Glutamatergic neuron (in vitro differentiated cells): ENCODE measurements at places on chromosomes 5 and 9.

DNA sequence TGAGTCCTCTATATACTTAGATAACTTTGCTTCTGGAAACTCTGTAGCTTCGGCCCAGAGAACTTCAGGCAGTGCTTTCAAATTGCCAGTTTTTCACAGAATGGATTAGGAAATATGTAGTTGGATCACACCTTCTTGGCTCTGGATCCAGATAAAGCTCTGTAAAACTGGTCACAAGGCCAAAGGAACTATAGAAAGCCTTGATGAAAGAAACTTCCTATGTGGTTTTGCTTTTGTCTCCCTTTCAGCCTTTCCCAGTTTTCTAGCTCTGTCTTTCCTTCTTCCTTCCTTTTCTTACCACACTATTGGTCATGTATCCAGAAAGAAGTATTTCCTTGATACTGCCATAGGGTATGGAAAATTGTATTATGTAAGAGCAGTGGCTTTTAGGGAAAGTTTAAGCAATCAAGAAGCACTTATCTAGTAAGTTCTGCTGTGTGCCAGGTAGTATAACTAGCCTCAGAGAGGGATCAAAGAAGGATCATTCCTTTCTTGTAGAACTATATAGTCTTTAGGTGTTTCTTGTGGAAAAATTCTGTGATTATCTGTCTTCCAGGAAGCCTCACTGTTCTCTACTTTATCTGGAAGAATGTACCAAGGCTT is 6.3 kb downstream of the GPR21 start:
- peaks cover 8% of the 10 kb centered on the region for H3K36me3 ChIP-seq
- H3K27me3 ChIP-seq: peaks cover 3% of the 10 kb centered on the region
- no peak overlapping the region for H3K27ac ChIP-seq
- peaks cover 34% of the 10 kb centered on the region for H3K4me1 ChIP-seq
- H3K4me3 ChIP-seq: no peak overlapping the region
- DNase-seq: no peak

DNA sequence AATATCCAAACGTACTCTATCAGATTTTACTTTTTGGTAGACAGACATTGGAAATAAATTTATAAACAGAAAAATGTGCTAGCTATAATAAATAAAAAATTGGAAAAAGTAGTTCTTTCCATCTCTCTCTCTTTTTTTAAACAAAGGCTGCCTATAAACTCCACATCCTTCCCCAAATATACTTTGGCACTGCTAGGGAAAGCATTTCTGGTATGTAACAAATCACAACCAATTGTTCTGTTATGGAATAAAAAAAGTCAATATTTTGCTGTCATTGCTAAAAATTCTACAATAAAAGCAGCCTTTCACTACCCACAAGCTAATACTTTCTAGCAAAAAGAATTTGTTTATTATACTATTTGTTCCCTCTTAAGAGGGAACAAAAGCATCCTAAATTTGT is 169.2 kb upstream of the TARS1 start:
- H3K4me1 ChIP-seq: no peaks in the 10 kb centered on the region
- H3K27me3 ChIP-seq: peaks cover 2% of the 10 kb centered on the region
- H3K4me3 ChIP-seq: no peak overlapping the region

- H3K36me3 ChIP-seq: no peaks in the 10 kb centered on the region
- no peak for DNase-seq
- H3K4me3 ChIP-seq: no peak overlapping the region
- peaks cover 33% of the 10 kb centered on the region for H3K4me1 ChIP-seq
- H3K27me3 ChIP-seq: peaks cover 5% of the 10 kb centered on the region
Measured at GRCh38 chr5:77987988-77988387, 211.8 kb upstream of the TBCA start.

- no peaks in the 10 kb centered on the region for H3K4me1 ChIP-seq
- no peak overlapping the region for H3K4me3 ChIP-seq
- H3K36me3 ChIP-seq: no peaks in the 10 kb centered on the region
- no peak overlapping the region for H3K27ac ChIP-seq
- peaks cover 1% of the 10 kb centered on the region for H3K27me3 ChIP-seq
- DNase-seq: no peak
Measured at GRCh38 chr9:79798450-79798849, 226.7 kb downstream of the TLE4 start.

DNA sequence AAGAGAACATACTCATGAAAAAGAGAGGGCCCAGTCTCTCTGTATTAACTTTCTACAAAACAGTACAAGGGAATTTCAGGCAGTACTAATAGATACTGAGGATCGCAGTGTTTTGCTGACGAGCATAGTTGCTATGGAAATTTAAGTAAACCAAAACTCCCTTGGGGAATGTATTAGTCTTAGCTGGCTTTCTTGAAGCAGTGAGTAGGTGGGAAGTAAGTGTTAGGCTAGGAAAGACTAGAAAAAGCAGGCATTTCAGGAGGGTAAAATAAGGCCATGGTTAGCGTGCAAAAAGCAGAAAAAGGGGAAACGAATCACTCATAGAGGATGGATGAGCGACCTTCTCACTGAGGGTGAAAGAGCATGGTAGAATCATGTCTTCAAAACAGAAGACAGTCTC is 84.3 kb upstream of the ACTBL2 start:
- peaks cover 4% of the 10 kb centered on the region for H3K27me3 ChIP-seq
- H3K36me3 ChIP-seq: no peaks in the 10 kb centered on the region
- H3K4me3 ChIP-seq: no peak overlapping the region
- H3K27ac ChIP-seq: no peak overlapping the region
- no peak for DNase-seq

DNA sequence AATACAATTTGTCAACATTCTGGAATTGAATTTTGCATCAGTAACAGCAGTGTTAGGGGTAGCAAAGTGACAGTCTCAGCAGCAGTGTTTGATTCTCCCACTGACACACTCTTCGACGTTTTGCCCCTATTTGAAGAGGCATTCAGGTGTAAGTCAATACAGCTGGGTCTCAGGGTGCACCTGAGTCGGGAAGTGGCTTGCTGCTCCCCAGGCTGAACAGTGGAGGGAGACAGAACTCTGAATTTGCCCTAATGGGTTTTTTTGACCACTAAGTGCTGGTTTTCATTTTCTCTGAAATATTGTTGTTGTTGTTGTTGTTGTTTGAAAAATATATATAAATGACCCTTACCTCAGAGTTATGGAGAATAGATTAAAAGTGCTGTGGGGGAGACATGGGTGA is 223.2 kb downstream of the TLR4 start:
- no peaks in the 10 kb centered on the region for H3K27me3 ChIP-seq
- H3K4me3 ChIP-seq: no peak overlapping the region
- no peak overlapping the region for H3K27ac ChIP-seq
- H3K4me1 ChIP-seq: no peaks in the 10 kb centered on the region

DNA sequence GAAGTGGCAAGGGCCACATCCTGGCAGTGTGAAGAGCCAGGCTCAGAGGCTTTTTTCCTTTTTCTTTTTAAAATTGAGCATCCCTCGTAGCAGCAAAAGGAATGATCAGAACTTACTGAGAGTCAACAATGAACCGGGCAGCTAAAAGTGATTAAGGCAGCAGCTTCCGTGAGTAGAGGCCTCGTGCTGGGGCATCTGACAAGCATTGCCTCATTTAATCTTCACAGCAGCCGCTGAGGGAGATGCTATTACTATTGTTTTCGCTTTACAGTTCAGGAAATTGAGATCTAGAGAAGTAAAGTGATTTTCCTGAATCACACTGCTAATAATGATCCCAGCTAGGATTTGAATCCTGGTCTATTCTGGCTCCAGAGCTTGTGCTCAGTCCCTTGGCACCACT is 30.7 kb upstream of the PTGS1 start:
- DNase-seq: no peak
- H3K27ac ChIP-seq: no peak overlapping the region
- H3K4me1 ChIP-seq: peaks cover 4% of the 10 kb centered on the region
- H3K27me3 ChIP-seq: peaks cover 2% of the 10 kb centered on the region

DNA sequence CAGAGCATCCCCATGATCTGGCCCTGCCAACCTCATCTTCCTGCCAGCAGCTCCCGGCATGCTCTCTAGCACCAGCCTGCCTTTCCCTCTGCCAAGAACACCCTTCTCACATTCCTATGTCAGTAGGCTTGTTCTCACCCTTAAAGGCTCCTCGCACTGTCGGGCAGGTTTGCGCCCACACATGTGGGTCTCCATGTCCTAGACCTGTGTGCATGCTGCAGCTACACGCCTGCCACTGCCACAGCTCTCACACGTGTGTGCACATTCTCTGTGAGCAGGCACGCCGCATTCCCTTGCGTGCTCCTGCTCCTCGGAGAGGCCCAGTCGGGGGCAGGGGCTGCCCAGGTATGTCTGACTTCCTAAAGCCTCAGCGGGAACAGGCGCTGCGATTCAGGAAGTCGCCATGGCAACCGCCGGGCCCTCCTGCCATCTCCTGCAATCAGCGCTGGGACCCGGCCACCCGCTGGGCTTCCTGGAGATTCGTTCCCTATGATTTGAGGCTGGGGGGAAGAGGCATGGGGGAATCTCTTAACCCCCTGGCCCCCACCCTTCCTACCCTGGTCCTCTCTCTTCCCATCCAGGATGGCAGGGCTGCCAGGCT is 28.1 kb downstream of the NDUFA8 start:
- no peaks in the 10 kb centered on the region for H3K4me1 ChIP-seq
- no peak overlapping the region for H3K27ac ChIP-seq
- H3K4me3 ChIP-seq: no peak overlapping the region
- H3K27me3 ChIP-seq: peaks cover 6% of the 10 kb centered on the region
- no peaks in the 10 kb centered on the region for H3K36me3 ChIP-seq
- DNase-seq: peak; percentile 57

DNA sequence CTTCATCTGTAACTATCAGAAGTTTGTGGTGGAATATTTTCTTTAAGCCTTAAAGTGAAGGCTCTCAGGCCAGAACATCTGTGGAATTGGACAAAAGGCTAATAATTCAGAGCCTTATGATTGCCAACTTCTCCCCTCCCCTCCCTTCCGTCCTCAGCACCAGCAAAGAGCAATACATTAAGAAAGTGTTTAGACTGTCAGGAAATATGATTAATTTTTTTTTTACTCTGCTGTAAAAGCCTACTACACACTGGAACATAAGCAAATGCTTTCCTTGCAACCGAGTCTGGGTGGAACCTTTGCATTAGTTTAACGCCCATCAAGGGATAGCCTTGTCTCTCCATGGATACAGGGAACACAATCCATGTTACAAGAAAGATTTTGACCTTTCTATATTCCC is 110.3 kb upstream of the TARS1 start:
- H3K27me3 ChIP-seq: no peaks in the 10 kb centered on the region
- DNase-seq: no peak
- H3K27ac ChIP-seq: no peak overlapping the region
- no peak overlapping the region for H3K4me3 ChIP-seq

GRCh38 chr5:92525131-92525530 is 1055.9 kb downstream of the NR2F1-AS1 start:
- H3K27me3 ChIP-seq: no peaks in the 10 kb centered on the region
- no peaks in the 10 kb centered on the region for H3K36me3 ChIP-seq

DNA sequence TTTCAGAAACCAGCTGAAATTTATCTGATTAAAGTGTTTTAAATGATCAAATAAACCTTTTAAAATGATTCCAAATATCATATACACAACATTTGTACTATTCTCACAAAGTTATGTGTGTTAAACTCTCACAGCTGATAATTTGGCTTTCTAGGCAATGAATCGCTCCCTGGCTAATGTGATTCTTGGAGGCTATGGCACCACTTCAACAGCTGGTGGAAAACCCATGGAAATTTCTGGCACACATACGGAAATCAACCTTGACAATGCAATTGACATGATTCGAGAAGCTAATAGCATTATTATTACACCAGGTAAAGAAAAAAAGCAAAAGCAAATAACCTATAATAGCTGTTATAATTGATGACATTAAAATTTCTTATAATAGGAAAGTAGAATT is 72.4 kb downstream of the NNT start:
- no peaks in the 10 kb centered on the region for H3K27me3 ChIP-seq
- H3K36me3 ChIP-seq: peaks cover 7% of the 10 kb centered on the region
- no peak overlapping the region for H3K27ac ChIP-seq
- H3K4me1 ChIP-seq: peaks cover under 1% of the 10 kb centered on the region

DNA sequence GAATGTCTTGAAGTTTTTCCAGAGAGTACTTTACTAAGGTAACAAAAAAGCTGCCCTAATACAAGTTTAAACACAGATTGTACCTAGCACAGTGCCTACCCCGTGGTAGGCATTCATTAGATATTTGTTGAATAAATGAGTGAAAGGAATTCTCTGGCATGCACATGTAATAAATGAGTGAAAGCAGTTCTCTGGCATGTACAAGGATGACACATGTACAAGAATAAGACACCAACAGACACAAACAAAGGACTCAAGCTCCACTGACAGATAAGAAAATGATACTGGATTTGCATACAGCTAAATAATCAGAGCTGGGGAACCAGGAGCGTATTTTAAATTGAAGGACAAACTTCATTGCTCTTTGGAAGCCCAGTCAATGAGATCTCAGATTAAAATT is 535.8 kb downstream of the EFNA5 start:
- no peaks in the 10 kb centered on the region for H3K4me1 ChIP-seq
- DNase-seq: no peak
- no peak overlapping the region for H3K4me3 ChIP-seq
- H3K27ac ChIP-seq: no peak overlapping the region

GRCh38 chr9:120261419-120261818 is 318.5 kb downstream of the CDK5RAP2 start:
- H3K27me3 ChIP-seq: peaks cover 2% of the 10 kb centered on the region
- H3K36me3 ChIP-seq: no peaks in the 10 kb centered on the region
- no peak overlapping the region for H3K4me3 ChIP-seq
- no peak overlapping the region for H3K27ac ChIP-seq

DNA sequence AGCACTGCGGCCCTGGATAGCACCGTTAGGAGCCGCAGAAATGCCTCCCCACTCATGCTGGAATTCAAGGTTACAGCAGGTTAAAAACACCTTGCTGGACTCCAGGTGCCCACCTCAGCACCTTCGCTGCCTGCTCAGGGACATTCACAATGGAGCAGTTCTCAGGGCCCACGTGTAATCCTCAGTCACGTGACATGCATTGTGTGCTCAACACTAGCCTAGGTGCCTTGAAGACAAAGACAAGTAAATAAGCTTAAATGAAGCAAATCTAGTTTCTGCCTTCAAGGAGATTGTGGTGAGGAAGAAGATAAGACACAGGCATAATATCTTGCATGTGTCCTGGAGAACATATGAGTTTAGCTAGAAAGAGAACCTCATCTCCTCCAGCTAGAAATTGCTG is 82.1 kb downstream of the FSTL4 start:
- peaks cover 6% of the 10 kb centered on the region for H3K27me3 ChIP-seq
- no peak overlapping the region for H3K27ac ChIP-seq
- H3K4me3 ChIP-seq: no peak overlapping the region
- H3K36me3 ChIP-seq: no peaks in the 10 kb centered on the region

GRCh38 chr9:81431641-81432040 is 257.7 kb downstream of the TLE1 start:
- H3K4me1 ChIP-seq: no peaks in the 10 kb centered on the region
- H3K27me3 ChIP-seq: no peaks in the 10 kb centered on the region
- no peak overlapping the region for H3K27ac ChIP-seq
- H3K36me3 ChIP-seq: peaks cover 25% of the 10 kb centered on the region
- H3K4me3 ChIP-seq: no peak overlapping the region
- no peak for DNase-seq

GRCh38 chr9:89497978-89498851 is at the start of gene SEMA4D:
SEMA4D (minus strand) TSS chr9:89498113; CDS start chr9:89405456, 92,657 bp downstream.
- H3K4me3 ChIP-seq: peak within 1 kb of the TSS; percentile 87
- H3K27me3 ChIP-seq: peaks cover 9% of the 10 kb centered on the region
- peaks cover 29% of the 10 kb centered on the region for H3K4me1 ChIP-seq
- peak; percentile 78 for DNase-seq
- peak within 1 kb of the TSS; percentile 99 for H3K27ac ChIP-seq
